MG63 (cell line): ENCODE measurements at places on chromosomes 7 and 10.

DNA sequence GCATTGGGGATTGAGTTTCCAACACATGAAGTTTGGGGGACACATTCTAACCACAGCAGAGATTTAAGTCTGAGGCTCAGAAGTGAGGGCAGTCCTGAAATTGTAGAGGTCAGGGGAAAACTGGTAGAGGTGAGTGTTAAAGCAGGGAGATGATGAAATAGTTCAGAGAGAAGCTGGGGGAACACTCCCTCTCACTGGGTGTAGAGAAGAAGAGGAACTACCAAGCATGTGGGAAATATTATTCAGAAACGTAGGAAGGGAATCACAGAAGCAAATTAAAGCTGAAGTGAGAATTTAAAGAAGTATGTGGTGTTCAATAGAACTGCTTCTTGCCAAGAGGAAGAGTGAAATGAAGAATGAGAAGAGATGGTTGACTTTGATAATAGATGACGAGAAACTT, 121.5 kb upstream of the FAM3C start:
- DNase-seq = no peak

- DNase-seq = no peak
These were observed 19.8 kb downstream of the NUB1 start for GRCh38 chr7:151361193-151361959.

DNA sequence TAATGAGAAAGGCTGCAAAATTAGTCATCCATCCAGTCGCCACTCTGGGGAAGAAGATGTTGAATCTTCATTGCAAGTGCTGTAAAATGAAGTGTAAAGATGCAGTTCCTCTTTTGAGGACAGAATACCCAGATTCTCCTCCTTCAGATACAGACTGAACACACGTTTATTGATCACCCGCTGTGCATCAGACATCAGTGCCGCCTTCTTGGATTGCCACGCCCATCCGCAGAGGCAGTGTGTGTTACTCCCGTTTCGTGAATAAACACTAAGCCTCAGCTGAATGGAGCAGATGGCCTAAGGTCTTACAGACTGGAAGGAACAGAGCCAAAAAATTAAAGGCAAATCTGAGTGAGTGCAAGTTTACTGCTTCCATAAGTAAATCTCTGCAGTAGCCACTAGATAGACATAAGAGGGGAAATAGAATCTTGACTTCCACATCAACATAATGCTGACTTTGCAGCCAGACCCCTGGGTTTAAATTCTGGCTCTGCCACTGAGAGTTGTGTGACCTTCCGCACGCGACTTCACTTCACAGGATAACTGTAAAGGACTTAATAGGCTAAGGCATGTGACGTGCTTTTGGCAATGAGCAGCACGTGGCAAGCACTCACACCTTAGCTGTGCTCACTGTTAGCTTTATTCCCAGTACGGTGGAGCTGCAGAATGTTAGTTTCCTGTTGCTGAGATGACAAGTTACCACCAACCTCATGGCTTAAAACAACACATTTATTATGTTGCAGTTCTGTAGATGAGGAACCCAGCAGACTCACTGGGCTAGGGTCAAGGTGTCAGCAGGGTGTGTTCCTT, 285.9 kb downstream of the CELF2 start:
- no peak for DNase-seq

DNA sequence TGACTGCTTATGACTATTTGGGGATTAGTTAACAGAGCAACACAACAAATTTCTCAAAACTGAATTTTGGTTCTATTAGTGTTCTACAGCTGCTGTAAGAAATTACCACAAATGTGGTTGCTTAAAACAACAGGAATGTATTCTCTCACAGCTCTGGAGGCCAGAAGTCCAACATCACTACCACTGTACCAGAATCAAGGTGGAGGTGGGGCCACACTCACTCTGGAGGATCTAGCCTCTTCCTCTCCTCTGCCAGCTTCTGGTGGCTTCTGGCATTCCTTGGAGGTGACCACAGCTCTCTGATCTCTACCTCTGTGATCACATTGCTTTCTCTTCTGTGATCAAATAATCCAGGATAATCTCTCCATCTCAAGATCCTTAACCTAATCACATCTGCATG, 194.7 kb upstream of the BMPER start:
- DNase-seq = peak; percentile 44

- no peak for DNase-seq
These were observed 35.2 kb upstream of the MXI1 start for GRCh38 chr10:110172155-110172554.

- DNase-seq = no peak
These were observed 128.4 kb downstream of the GRK5 start for GRCh38 chr10:119335671-119336353.

DNA sequence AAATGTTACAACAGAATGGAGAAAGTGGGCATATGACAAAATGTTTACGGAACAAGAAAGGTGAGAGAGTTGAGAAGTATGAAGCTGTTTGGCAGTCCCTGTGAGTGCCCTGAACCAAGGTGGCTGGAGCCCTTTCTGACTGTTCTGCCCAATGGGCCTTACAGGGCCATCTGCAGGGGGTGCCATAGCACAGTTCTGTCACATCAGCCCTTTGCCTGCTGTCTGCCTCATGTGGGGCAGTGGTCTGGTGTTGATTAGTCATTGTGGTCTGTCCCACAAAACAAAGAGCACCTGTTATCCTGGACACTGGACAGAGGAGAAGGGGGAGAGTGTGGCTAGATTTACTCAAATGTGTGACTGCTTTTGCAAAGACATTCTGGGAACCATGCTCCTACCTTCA, 51.5 kb upstream of the OSBPL3 start:
- DNase-seq = no peak
